ENCODE measurements at places on chromosomes 11 and 22.

DNA sequence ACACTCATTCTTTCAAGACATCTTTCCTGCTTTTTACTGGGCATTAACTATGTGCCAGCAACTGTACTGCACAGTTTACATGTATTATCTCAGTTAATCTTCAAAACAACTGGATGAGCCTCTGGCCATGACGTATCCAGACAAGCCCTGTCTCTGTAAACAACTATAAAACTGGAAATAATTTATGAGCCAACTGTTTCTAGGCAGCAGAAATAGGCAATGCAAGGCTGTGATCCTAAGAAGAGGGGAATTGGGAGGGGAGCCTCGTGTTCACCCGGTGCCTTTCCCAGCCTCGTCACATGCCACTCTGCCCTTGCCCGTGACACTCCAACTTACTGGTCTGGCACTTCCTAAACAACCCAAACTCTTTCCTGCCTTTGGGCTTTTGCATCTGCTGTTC is 82.8 kb downstream of the FBXO7 start:
- DNase-seq = no peak

DNA sequence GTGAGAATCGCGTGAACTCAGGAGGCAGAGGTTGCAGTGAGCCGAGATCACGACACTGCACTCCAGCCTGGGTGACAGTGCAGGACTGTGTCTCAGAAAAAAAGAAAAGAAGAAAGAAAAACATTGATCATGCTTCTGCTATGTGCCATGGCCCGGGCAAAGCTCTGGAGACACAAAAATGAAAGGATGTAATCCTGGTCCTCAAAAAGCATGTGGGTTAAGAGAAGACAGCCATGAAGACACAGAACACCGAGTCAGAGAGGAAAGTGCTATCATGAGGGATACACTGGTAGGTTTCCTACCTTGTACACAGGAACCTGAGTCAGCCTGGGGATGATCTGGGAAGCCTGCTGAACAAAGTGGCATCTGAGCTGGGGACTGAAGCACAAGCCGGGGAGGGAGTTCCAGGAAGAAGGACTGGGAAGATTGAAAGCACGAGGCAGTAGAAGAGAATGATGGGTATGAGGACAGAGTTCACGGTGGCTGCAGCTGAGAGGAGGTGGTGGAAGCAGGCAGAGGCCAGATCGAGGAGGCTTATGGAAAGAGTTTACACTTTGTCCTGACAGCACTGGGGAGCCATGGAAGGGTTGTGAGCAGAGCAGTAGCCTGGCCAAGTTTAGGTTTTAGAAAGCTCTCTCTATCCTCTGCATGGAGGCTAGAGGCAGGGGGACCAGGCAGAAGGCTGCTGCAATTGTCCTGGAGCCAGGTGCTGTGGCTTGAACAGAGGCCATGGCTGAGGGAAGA is 9.9 kb upstream of the MAFF start:
- no peak for DNase-seq

GRCh38 chr11:102111011-102111786 is 952 bp downstream of the YAP1 start:
- peak; percentile 85 for DNase-seq

DNA sequence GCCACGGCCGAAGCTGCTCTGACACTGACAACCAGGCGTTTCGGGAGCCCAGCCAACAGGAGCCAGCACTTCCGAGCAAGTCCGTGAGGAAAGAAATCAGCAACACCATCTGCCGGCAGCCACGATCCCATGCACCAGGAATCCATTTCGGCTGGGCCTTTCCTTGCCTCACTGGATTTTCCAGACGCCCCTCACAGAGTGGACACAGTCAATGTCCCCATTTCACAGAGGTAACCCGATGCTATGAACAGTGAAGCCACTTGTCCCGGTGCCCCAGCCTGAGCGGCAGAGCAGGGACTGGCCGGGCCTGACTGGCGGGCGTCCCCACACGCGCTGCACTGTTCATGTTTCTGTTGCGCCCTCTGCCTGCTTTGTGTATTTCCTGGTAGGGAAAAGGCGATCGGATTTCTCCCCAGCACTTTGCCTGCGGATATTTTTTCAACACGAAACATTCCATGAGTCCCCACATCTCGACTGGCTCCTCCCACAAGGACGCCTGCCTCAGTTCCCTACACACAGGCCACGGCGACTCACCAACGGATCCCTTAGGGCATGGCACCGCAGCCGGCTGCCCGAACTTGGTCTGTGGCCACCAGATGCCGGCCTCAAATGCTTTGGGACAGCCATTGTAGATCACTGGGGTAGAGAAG is 55.3 kb downstream of the TRMU start:
- peak; percentile 88 for DNase-seq

GRCh38 chr11:38510041-38510440 is 1912.0 kb upstream of the RAG2 start:
- DNase-seq = no peak

DNA sequence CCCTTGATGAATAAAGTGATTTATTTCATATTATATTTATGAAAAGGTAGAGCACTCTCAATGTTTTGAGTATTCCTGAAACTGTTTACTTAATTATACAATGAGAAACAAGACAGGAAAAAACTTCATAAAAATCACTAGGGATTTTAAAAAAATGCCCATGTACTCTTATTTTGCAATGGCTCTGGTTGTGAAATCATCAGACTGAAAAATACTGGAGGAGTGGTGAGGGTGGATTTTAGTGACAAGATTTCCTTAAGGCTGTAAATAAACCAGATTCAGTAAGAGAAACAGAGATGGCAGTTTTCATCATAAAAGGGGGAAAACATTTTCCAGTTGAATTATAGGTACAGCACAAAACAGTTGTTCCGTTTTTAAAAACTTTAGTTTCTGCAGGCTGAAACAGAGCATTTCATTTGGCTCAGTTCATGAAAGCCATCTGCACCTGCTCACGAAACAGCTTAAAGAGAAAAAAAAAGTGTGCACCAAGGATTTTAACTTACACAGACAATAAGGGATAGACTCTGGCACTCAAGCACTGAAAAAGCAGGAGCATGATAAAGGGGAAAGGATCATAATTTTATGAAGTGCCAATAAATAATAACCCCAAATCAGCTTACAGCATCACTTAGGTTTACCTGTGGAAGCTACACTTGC is 100.7 kb downstream of the MAML2 start:
- DNase-seq = no peak

DNA sequence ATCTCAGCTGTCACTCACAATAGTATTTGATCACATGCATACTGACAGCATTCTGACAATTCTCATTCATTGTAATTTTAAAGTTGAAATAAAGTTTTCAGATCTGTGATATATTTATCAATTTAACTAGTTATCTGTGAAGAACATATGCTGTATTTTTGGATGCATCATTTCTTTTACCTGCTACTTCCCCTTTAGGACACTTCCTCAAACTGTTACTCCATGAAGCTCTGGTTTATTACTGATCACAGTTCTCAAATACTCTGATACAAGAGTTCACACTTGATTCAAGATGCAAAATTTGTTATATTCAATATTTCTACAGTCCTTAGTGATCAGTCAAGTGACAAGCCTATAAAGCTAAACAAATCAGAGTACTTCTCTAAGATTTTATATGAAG is 1655.2 kb downstream of the LRRC4C start:
- no peak for DNase-seq

DNA sequence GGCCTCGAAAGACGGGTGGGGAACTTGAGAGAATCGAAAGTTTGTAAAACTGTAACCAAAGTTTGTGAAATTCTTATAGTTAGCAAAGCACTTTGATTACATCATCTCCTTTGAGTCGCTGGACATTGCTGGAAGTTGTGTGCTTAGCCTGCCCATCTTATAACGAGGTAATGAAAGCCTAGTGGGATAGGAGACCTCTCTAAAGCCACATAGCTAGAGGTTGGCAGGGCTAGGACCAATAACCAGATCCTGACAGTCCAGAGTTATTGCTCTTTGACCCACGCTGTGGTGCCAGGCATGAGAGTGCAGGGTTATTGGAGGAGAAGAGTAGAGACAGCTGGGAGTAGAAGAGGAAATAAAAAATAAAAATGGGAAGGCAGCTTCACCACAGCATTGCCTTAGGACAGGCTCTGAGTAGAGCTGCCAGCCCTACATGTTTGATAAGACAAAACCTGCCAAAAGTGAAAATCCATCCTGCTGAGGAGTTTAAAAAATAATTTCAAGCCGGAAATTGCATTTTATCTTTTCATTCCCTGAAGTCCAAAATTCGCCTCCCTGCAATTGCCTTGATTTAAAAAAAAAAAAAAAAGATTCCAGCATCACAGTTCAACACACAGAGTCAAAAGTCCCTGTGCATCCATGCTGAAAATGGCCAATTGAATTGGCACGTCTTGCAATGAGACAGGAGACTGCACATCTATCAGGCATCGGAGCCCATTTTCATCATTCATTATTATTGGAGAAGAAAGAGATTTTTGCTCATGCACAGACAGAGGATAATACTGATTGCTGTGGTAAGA is 225.5 kb upstream of the POU2AF2 start:
- no peak for DNase-seq

DNA sequence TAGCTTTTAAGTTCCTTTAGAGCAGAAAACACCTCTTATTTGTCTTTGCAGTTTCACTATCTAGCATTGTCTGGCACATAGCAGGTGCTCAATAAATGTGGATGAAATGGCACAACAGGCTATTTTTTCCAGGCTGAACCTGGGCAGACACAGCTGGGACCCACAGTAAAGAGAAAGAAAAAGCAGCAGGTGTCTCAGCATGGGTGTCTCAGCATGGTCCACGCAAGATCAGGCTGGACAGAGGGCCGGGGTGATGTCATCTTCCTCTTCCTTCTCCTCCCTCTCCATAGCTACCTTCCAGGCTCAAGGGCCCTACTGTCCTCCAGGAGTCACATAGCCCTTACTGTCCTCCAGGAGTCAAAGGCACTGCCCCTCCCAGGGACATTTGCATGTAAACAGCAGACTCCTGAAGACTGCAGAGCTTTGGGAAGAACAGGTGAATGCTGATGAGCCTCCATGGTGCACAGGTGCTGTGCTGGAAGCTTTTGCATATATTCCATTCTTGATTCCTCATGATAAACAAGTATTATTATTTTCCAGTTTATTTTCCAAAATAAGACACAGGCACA is 65.2 kb downstream of the DSCAML1 start:
- no peak for DNase-seq

- peak; percentile 16 for DNase-seq
Observed at GRCh38 chr11:441418-442274, at the start of gene ANO9. ANO9 (minus strand) TSS chr11:442011; CDS start chr11:441926, 85 bp downstream.

GRCh38 chr22:40235308-40235707 is 57.6 kb downstream of the TNRC6B start:
- DNase-seq = no peak

- DNase-seq = no peak
Observed at GRCh38 chr22:38139901-38140300, 29.4 kb upstream of the BAIAP2L2 start.

- no peak for DNase-seq
Observed at GRCh38 chr11:10628508-10629236, 60.2 kb upstream of the LYVE1 start.

DNA sequence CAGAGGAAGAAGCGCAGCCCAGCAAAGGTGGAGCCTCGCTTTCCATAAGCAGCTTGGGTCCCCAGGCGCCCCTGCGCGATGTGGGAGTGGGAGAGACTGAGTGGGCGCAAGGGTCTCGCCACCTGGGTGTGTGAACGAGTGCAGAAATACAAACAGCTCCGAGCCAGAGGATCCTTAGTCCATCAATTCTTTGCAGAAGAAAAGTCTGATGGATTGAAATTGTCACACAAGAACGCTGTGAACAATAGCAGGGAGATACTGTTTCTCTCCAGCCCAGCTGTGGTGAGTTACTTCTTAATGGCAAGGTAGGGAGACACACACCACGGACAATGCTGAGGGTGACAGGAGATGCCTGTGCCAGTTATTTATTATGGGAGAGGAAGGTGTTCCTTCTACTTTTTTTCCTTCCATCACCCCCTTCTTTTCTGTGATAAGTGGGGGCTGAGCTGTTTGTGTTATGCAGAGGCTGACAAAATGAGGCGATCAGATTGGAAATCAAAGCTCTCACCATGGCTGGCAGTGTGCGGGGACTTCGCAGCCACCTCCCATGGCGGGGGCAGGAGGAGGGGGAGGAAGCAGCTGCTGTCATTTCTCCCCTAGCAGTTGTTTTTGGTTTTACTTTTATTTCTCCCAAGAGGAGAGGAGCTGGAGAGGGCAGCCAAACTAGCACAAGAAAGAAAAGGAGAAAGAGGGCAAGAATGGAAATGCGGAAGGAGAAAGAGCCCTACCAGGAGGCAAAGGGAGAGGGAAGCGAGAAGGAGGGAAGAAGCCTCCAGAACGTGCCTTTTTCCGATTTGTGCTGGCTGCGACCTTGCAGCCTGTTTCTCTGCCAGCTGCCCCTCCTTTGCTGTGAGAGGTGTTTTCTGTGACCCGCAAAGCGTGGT is 755.8 kb downstream of the NTM start:
- peak; percentile 22 for DNase-seq

DNA sequence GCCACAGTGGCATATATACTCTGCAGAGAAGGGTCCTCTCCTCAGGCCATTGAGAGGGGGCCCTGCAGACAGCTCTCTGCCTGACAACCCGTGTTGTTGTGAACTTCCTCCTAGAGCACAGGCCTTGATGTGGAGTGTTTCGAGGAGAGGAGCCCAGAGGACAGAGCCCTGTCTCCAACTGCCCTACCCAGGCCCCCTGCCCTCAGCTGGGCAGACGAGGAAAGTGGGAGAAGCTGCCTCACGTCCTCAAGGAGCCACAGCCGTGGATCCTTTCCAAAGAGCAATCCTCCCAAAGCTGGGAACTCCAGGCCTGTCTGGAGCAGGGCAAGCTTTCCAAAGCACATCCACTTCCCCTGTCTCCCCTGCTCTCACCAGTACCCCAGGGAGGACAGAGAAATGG is 10.7 kb downstream of the LMO1 start:
- no peak for DNase-seq

- DNase-seq = peak; percentile 29
Observed at GRCh38 chr22:35835998-35836691, 118.5 kb downstream of the APOL5 start.

DNA sequence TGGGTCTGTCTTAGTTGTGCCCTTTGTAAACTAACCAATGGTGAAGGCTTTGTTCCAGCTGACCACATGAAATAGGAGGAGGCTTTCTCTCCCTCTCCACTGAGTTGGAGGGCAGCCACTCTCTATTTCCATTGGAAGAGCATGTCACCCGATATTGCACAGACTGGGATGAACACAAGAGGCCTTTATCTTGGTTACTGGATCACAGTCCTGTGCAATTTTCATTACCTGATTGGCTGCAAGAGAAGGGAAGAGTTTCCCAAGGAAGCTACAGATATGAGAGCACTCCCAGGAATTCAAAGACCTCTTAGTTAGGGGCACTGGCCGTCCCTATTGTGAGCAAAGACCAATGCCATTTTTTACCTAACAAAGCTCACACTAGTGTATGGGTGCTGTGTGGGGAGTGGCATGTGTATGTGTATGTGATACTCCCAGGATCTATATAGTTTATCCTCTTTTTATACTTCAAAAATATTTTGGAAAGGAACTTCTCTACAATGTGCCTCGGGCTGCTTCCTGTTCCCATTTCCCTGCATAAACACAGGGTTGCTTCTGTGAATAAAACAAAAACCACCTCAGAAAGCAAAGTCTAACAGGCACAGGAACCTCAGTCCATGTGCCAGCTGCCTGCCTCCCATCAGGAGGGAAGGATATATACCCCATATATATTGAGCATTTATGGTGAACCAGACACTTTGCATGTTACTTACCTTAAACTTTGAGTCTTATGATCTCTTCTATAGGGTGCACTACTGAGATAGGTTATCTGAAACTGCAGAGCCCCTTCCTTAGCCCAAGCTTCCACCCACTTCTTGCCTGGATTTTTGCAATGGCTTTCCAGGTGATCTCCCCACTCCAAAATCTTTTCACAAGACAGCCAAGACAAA is 126.5 kb downstream of the RASSF10 start:
- DNase-seq = no peak

- DNase-seq = no peak
Observed at GRCh38 chr22:43387815-43388214, 24.0 kb upstream of the MPPED1 start.

Data from psoas muscle (tissue), 8 donors.